ENCODE measurements at places on chromosomes 1 and 21.

GRCh38 chr1:117339866-117340700, 27.2 kb upstream of the MAN1A2 start:
- no peak for DNase-seq

DNA sequence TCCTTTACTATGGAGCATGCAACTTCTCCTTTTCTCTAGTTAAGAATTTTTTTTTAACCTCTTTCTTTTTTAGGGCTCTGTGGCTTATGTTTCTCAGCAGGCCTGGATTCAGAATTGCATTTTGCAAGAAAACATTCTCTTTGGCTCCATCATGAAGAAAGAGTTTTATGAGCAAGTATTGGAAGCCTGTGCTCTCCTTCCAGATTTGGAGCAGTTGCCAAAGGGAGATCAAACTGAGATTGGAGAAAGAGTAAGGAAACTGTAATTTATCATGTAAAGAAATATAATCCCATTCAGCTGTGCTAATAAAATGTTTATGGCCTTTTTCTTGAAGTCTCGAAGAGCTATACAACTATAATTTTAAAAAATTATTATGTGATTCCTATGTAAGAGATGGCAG, 70.1 kb downstream of the HSPA13 start:
- DNase-seq, result no peak

DNA sequence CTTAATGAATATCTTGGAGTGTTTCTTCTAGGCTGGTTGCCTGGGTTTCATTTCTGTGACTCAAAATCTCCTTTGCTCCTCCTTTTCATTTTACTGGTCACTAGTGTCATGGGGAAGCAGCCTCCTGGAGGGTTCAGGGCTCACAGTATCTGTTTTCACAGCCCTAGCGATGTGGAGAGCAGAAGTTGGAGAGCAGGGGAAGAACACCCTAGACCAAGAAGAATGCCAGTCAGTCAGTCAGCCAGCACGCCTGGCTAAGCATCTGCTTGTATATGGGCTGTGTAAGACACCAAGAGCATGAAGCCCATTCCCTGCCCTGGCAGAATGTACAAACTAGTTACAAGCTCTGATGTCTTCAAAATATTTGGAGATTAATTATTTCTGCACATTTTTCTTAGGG, 7.9 kb downstream of the RXRG start:
- no peak for DNase-seq

- DNase-seq, result no peak
Measured at GRCh38 chr1:55446351-55446750, 231.2 kb upstream of the USP24 start.

DNA sequence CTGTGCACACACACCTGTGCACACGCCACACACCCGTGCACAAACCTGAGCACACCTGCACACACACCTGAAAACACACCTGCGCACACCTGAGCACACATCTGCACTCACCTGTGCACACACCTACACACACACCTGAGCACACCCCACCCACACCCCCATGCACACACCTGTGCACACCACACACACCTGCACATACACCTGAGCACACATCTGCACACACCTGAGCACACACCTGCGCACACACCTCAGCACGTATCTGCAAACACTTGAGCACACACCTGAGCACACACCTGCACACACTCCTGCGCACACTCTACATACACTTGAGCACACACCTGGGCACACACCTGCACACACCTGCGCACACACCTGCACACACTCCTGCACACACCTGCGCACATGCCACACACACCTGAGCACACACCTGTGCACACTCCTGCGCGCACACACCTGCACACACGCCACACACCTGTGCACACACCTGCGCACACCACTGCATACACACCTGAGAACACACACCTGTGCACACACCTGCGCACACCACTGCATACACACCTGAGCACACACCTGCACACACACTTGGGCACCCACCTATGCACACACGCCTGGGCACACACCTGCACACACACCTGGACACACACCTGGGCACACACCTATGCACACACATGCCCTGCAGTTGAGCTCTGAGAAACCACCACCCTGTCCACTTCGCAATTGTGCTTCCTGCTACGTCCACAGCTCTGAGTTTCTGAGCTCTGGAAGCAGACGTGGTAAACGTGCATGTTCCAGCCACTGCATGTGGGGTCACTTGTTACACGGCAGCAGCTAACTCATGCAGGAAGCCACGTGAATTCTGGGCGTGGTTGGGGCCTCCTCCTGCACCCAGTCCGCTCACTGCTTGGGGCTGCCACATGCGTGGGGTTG, 8.0 kb upstream of the C1orf159 start:
- DNase-seq, result no peak

GRCh38 chr1:188425687-188426086, 1596.9 kb downstream of the PLA2G4A start:
- DNase-seq, result no peak

GRCh38 chr21:28234326-28234725, 758.4 kb downstream of the LTN1 start:
- DNase-seq, result no peak

- DNase-seq, result no peak
Measured at GRCh38 chr1:145922266-145922665, 3.7 kb upstream of the PEX11B start.

- DNase-seq, result no peak
Measured at GRCh38 chr1:201020040-201020591, 3.4 kb downstream of the KIF21B start.

- no peak for DNase-seq
Measured at GRCh38 chr1:233109096-233109495, 158.7 kb downstream of the NTPCR start.

DNA sequence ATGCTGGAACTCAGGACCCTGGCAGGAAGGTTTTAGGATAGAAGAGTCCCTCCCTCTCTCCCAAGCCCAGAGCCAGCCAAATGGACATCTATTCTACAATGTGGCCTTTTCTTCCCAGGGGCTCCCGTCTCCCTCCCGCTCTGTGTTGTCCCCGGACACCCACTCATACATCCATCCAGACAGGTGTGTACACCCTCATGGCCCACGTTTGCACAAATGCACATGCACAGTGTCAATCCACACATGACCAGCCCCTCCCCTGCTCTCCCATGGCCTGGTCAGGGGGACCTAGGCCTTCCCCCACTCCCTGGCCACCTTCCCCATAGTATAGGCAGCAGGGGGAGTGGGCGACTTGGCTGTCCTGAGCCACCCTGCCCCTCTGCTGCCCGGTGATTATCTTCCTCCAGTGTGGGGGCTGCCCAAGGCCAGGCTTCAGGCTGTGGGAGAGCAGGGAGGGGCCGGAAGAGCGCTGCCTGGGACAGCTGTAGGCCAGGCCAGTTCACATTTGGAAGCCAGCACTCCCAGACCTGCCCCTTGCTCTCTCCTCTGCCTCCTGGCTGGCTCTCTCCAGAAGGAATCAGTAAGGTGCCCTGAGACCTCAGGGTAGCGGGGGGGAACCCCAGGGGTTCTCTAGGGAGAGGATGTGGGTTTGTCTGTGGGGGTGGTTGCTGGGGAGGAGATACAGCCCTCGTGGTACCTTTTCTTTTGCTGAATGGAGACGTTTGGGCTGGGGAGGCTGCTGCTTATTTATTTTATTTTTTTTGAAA, 4.1 kb upstream of the PTPN7 start:
- DNase-seq, result no peak

GRCh38 chr1:223704921-223705878, 7.1 kb upstream of the CAPN2 start:
- DNase-seq, result no peak

GRCh38 chr1:18951818-18952391, 4.6 kb downstream of the IFFO2 start:
- no peak for DNase-seq

DNA sequence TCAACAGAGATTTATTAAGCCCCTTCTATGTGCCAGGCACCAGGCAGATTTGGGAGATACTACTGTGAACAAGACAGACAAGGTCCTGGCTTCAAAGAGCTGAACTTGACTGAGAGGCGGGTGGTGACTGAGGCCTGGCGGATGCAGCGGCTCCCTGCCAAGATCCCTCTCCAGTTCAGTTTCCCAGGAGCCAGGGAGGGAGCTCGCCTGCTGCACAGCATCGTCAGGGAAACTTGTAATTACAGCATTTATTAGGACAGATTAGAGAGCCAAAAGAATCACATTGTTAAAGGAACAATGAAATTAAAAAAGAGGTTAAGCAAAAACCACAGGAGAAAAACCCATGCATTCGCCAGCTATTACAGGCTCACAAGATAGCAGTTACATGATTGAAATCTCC, 55.3 kb downstream of the ETS2 start:
- no peak for DNase-seq

GRCh38 chr1:24694380-24694843, 50.8 kb upstream of the CLIC4 start:
- DNase-seq, result no peak

GRCh38 chr1:182330303-182330702, 61.3 kb downstream of the GLUL start:
- DNase-seq, result no peak

- DNase-seq, result no peak
Measured at GRCh38 chr1:199593475-199593874, 434.0 kb upstream of the NR5A2 start.

GRCh38 chr1:63362578-63362977, 4.8 kb upstream of the ALG6 start:
- DNase-seq, result no peak

Measured in hypothalamus (tissue), 51 donors.